ENCODE measurements at places on chromosomes 1 and 21.
A peak's percentile ranks its signal among the peaks of the same experiment; 100 is the strongest.

- peak; percentile 80 for DNase-seq
Observed at GRCh38 chr1:171431994-171432393, 53.3 kb upstream of the PRRC2C start.

DNA sequence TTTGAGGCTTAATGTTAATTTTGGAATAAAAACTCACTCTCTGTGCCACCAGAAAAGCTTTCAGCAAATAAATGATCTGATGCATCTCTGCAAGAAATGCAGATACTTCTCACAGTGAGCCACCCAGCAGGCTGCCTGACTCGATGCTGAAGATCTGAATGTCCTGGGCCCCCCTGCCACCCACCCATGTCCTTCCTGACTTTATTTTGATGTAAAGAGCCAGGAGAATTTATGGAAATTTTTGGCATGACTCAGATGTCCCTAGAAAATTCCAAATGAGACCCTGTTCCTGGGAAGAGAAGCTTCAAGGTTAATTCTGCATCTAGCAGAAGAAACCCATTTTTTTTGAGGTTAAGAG lies 62.8 kb upstream of the COA6 start:
- DNase-seq, result peak; percentile 43

DNA sequence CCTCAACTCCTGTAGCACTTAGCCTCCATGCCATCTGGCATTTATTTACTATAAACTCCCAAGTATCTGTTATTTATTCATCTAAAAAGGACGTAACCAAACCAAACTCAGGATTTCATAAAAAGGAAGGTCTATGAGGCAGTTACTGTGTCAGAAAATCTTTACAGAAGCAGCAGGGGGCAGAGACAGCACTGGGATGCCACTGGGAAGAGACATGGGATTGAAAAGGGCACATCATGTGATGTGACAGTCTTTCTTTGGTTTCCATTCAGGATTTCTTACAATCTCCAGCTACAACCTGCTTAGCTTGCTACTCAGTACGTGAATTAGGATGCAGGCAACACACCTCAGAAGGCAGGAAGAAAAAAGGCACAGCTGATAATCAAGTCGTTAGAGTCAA lies 31.2 kb downstream of the SPRTN start:
- no peak for DNase-seq

- no peak for DNase-seq
Observed at GRCh38 chr1:8818325-8818775, 910 bp upstream of the RERE start.

GRCh38 chr1:23288671-23289070 lies 55.4 kb downstream of the HNRNPR start:
- DNase-seq, result no peak

DNA sequence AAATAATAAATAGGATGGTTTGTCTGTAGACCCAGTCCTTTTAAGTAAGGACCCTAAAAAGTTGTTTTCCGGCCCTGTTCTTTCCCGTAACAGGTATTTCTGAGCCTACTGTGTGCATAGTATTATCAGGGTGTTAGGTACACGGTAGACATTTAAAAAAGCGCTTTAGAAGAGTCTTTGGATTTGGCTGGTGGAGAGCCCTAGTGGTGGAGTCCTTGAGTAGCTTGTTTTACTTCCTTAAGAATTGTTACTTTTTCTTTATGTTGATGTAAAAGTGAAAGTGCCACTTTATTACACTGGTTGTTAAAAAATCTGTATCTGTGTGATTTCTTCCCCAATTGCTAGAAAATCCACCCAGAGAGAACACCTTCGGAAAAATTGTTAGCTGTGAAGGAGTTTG lies 36.8 kb downstream of the SMYD2 start:
- DNase-seq, result no peak

DNA sequence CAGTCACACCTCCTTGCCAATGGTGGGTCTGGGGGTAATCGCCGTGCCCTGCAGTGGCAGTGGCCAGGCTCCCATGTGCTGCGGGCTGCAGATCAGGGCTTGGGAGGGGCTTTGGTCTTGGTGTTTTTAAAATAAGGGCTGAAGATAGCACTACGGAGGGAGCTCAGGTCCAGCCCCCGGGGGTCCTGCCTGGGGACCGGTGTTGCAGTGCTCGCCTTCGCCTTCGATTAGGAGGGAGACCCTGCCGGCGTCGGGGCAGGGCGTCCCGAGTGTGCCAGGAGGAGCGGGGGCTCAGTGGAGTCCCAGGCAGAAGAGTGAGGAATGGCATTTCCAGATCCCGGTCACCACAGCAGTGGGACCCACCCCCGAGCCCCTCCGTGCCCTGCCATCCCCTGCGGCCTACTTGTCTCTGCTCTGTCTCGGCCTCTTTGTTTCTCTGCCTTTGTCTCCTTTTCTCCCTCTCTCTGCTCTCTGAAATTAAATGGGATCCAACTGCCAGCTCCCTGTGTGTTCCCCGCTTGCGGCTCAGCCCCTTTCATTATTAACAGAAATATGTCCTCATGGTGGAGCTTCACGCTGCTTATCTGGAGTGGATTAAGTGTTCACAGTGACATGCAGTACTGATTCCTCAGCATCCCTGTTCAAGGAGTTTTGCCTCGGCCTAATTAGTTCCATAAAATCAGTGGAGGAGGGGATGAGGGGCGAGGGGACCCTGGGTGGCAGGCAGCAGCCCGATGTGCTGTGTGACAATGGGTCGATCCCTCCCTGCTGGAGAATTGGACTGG lies 44.4 kb downstream of the DMRTB1 start:
- DNase-seq, result no peak

GRCh38 chr1:185155600-185156287 lies 1.0 kb downstream of the TRMT1L start:
- DNase-seq, result no peak

- no peak for DNase-seq
Observed at GRCh38 chr1:192739476-192740184, 69.2 kb upstream of the RGS2 start.

DNA sequence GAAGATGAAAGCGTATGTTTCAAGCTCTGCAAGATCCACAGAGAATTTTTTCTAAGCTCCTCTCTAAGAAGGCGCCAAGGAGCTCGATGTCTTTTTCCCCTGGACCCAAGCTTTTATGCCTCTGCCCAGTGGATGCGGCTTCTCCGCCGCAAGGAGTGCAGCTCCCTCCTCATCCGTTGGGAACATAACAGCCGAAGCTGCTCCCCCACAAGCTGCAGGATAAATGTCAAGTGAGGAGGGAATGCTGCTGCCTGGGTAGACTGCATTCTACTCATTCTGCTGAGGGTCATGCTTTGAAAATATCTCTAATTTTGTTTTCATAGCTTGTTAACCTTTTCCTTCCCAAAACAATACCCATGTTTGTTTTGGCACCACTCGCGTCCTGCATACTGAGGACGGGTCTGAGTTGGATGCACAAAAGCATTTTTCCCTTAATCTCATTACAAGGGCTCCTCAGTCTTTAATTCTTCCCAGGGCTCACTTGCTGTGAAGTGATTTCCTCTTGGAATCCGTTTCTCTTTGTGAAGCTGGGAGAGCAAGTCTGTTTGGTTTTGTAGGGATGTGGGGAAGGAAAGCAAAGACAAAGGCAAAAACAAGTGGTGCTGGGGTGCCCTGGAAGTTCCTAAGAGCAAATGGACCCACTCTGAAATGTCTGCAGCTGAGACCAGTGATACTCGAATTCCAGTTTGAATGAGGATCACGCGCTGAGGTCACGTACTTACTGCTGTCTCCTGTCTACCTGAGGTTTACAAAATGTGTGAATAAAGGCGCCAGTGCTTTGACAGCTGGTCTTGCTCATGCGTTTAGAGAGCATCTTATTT lies 134.0 kb upstream of the IRF2BP2 start:
- DNase-seq, result peak; percentile 78

GRCh38 chr21:42597487-42598158 lies 55.8 kb upstream of the PDE9A start:
- no peak for DNase-seq
